ENCODE measurements at places on chromosomes 12 and 14.

GRCh38 chr14:75568791-75569190 is 9.6 kb upstream of the FLVCR2 start:
- H3K27ac ChIP-seq: no peak overlapping the region
- peaks cover 24% of the 10 kb centered on the region for H3K4me1 ChIP-seq
- DNase-seq: no peak
- H3K4me3 ChIP-seq: no peak overlapping the region

- H3K27me3 ChIP-seq: peaks cover 9% of the 10 kb centered on the region
- no peaks in the 10 kb centered on the region for H3K36me3 ChIP-seq
- H3K4me1 ChIP-seq: no peaks in the 10 kb centered on the region
- no peak for DNase-seq
These were observed 34.1 kb downstream of the ANO2 start for GRCh38 chr12:5910790-5911548.

DNA sequence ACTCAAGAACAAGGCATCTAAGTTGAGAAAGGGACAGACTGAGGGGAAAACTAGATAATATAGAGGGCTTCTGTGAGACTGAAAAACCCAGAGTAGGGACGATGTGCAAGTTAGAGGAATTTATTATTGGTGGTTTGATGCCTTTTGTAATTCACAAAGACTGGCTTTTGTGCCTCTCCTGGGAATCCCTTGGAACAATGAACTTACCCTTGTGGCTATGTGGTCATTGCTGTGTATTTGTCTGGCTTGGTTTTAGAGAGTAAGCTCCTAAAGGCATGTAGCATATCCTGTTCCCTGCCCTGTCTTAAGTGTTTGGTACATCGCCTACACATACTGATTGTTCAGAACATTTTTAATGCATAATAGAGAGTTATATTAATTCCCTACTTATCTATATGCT is 26.6 kb downstream of the DCN start:
- no peak for DNase-seq
- H3K36me3 ChIP-seq: no peaks in the 10 kb centered on the region
- H3K4me3 ChIP-seq: no peak overlapping the region
- no peak overlapping the region for H3K27ac ChIP-seq

GRCh38 chr12:7984900-7985299 is 47.6 kb upstream of the FOXJ2 start:
- H3K27ac ChIP-seq: no peak overlapping the region
- no peak overlapping the region for H3K4me3 ChIP-seq
- no peak for DNase-seq
- no peaks in the 10 kb centered on the region for H3K36me3 ChIP-seq
- no peaks in the 10 kb centered on the region for H3K27me3 ChIP-seq

GRCh38 chr14:91038439-91038838 is 22.0 kb downstream of the RPS6KA5 start:
- no peaks in the 10 kb centered on the region for H3K27me3 ChIP-seq
- H3K4me3 ChIP-seq: no peak overlapping the region
- DNase-seq: no peak
- no peak overlapping the region for H3K27ac ChIP-seq

GRCh38 chr12:8906266-8907180 is 7.8 kb upstream of the PHC1 start:
- DNase-seq: no peak
- H3K4me3 ChIP-seq: no peak overlapping the region
- H3K36me3 ChIP-seq: no peaks in the 10 kb centered on the region
- H3K4me1 ChIP-seq: peaks cover 3% of the 10 kb centered on the region
- peaks cover 8% of the 10 kb centered on the region for H3K27me3 ChIP-seq

DNA sequence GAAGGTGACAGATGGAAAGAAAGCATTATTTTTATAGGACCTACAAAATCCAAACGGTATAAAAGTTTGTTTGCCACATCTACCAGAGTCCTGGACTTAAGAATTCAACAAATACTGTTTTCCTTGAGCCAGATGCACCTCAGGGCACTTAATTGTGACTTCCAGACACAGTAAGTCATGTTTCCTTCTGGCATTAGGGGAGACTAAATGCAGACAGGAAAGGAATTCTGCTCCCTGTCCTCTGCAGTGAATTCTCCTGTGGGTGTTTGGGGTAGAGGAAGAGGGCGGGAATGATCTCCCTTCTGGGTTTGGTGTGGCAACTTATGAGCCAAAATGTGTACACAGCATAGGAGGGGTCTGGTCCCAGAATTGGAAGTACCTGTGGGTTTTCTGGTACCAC is 93.9 kb upstream of the ZDHHC17 start:
- H3K36me3 ChIP-seq: no peaks in the 10 kb centered on the region
- no peak for DNase-seq
- H3K4me1 ChIP-seq: peaks cover 11% of the 10 kb centered on the region
- no peak overlapping the region for H3K4me3 ChIP-seq
- H3K27me3 ChIP-seq: peaks cover 2% of the 10 kb centered on the region

GRCh38 chr14:35366521-35366976 is 38.0 kb downstream of the NFKBIA start:
- peaks cover 54% of the 10 kb centered on the region for H3K4me1 ChIP-seq
- peaks cover 7% of the 10 kb centered on the region for H3K36me3 ChIP-seq
- no peak for DNase-seq
- H3K27ac ChIP-seq: peak overlapping the region; percentile 96
- no peaks in the 10 kb centered on the region for H3K27me3 ChIP-seq
- H3K4me3 ChIP-seq: peak overlapping the region; percentile 55

GRCh38 chr12:116885491-116885890 is 4.2 kb upstream of the HRK start:
- no peak for DNase-seq
- peaks cover 25% of the 10 kb centered on the region for H3K27me3 ChIP-seq
- no peaks in the 10 kb centered on the region for H3K36me3 ChIP-seq
- H3K27ac ChIP-seq: no peak overlapping the region

DNA sequence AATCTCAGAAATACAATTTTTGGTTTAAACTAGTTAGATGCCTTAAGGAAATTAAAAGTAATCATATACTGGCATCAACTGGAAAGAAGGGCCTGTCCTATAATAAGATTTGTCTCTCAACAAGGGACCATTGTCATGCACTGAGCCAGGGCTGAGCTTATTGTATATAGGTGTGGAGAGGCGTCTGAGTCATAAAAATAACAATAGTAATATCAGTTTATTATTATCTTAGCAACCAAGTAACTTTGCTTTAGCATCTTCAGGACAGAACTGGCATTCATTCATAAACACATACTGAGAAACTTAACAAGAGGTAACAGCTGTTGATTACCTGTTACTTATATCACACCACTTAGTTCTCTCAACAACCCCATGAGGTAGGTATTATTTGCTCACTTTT is 7.1 kb downstream of the KRT75 start:
- H3K4me3 ChIP-seq: no peak overlapping the region
- H3K4me1 ChIP-seq: no peaks in the 10 kb centered on the region
- no peaks in the 10 kb centered on the region for H3K36me3 ChIP-seq
- DNase-seq: no peak
- no peak overlapping the region for H3K27ac ChIP-seq

GRCh38 chr14:104553166-104554087 is 26.1 kb upstream of the C14orf180 start:
- no peak for DNase-seq
- peaks cover 34% of the 10 kb centered on the region for H3K27me3 ChIP-seq
- H3K4me3 ChIP-seq: no peak overlapping the region

DNA sequence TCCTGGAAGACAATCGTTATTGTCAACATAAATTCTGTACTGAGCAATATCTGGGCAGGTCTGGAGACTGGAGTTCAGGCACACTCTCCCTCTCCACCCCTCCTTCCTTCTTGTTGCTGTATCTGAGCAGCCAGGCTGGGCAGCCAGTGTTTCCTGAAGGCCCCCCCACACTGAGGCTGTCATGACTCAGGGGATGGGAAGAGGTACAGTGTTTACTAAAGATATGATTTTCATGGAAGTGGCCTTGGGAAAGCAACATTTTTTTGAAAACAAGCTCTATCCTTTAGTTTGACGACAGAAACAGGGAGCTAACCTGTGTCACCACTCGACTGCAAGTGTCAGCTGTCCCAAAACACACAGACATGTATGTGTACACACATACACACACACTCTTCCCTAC is 1485.4 kb upstream of the TMEM132C start:
- no peak overlapping the region for H3K27ac ChIP-seq
- H3K36me3 ChIP-seq: no peaks in the 10 kb centered on the region
- no peak overlapping the region for H3K4me3 ChIP-seq
- DNase-seq: no peak

GRCh38 chr12:64574837-64575236 is 35.5 kb upstream of the RASSF3 start:
- H3K4me3 ChIP-seq: no peak overlapping the region
- H3K36me3 ChIP-seq: no peaks in the 10 kb centered on the region
- no peak overlapping the region for H3K27ac ChIP-seq

DNA sequence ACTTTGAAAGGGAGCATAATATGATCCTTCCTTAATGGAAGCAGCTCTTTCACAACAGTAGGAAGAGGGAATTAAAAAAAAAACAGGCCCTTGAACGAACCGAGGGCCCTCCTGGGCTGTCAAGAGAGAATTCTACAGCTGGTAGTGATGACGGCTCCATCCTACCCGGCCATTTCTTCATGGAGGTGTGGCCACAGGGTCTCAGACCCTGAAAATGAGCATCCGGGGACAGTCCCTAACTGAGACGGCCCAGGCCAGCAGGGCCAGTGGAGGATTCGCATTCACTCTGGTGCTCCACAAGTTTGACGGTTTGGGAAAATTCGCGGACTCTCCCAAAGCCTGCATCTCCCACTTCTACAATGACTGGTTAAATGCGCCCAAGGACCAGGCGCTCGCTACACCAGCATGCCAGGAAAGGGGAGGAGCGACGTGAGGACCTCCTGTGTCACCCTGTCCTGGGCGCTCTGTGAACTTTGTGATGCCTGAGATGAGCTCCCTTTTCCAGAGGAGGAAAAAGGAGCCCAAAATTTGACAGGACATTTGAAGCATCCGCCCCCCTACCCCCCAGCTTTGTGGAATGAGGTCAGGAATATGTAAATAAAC is 66.8 kb downstream of the BCL11B start:
- H3K4me1 ChIP-seq: peaks cover 100% of the 10 kb centered on the region
- peak overlapping the region; percentile 97 for H3K27ac ChIP-seq
- H3K27me3 ChIP-seq: no peaks in the 10 kb centered on the region
- peak overlapping the region; percentile 86 for H3K4me3 ChIP-seq

DNA sequence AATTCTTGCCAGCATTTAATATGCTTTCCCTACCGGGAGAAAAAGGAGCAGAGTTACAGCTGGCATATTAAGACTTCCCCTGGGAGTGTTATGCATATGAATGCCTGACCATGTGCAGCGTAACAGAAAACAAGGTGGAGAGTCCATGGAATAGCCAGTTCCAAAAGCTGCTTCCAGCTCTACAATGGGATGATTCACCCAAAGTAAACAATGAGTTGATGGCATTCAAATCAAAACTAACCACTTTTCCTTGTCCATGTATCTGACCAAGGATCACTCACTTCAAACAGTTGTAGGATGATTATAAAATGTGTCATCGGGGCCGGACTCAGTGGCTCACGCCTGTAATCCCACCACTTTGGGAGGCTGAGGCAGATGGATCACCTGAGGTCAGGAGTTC is 48.1 kb upstream of the BICDL1 start:
- DNase-seq: no peak
- H3K4me3 ChIP-seq: no peak overlapping the region
- H3K27ac ChIP-seq: no peak overlapping the region
- H3K27me3 ChIP-seq: peaks cover 1% of the 10 kb centered on the region

DNA sequence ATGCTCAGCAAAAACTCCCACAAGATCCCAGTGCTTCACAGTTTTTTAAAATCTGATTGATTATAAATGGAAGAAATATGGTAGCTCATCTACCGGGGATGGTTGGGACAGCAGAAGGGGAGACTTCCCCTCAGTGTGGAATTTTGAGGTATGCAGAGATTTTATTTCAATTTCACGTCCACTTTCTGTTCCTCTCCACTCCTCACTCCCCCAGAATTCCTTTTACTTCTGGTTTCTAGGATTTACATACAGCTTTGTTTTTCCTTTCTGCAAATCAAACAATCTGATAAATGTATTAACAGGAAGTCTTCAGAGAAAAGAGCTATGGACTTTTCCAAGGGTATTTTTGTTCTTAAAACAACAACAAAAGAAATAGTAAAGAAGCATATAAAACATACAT is 181.5 kb upstream of the ARHGAP5 start:
- no peaks in the 10 kb centered on the region for H3K4me1 ChIP-seq
- no peak for DNase-seq
- peaks cover 4% of the 10 kb centered on the region for H3K36me3 ChIP-seq
- H3K4me3 ChIP-seq: no peak overlapping the region
- no peak overlapping the region for H3K27ac ChIP-seq
- H3K27me3 ChIP-seq: peaks cover 54% of the 10 kb centered on the region

DNA sequence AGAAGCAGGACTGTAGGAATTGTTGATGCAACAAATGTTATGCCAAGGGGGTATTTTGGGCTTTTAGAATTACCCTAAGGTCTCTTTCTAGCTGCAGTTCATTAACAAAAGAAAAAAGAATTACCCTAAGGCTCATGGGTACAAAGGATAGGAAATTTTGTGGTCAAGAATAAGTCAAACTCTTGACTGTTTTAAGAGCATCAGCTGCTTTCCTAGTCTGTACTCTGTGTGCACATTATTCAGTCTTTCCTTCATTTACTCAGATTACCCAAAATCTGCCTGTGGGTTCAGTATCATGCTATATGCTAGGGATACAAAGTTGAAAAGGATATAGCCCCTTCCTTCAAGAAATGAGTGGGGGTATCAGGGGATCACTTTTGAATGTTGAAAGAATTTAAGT is 36.5 kb upstream of the CCDC88C start:
- no peak overlapping the region for H3K4me3 ChIP-seq
- peak overlapping the region; percentile 87 for H3K27ac ChIP-seq
- H3K27me3 ChIP-seq: no peaks in the 10 kb centered on the region

DNA sequence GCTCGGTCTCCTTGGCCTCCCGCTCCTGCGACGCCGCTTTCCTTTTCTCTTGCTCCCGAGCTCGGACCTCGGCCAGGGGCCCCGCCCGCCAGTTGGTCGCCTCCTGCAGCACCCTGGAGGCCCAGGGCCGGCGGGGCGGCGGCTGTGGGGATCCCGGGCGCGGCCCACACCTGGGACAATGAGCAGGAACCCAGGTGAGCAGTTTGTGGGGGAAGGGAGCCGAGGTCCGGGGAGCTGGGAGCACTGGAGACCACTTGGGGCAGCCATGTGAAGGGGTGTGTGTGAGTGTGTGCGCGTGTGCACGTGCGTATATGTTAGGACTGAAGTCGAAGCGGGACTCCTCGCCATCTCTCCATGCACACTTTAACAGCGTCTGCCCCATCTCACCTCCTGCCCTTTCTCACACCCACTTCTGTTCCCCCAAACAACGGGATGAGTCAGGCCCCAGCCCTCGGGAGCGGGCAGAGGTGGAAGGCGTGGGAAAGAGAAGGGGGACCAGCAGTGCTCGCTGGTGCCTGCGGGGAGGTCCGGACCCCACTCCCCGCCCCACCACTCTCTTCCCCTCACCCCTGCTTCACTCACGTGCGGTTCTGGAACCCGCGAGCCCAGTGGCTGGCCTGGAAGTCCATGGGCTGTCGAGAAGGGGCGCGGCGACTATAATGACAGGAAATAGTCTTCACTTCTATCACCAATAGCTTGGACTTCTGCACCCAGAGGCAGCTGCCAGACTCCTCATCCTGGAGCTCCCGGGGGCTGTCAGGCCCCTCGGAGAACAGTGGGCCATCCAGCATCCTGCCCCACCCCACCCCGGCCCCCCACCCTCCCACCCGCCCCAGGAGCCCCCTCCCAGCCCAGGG is 450 bp downstream of the DDN start:
- H3K27ac ChIP-seq: no peak overlapping the region
- peak overlapping the region; percentile 60 for H3K4me3 ChIP-seq
- peaks cover 94% of the 10 kb centered on the region for H3K27me3 ChIP-seq

Data from naive thymus-derived CD8-positive, alpha-beta T cell (primary cell).